ENCODE measurements at places on chromosomes 2 and 18. TPM values are rescaled to one million over a fixed set of nuclear protein-coding genes. Genes with fewer than 3 reads are reported as not detected.

The NDUFAF7 gene
- 16.1 TPM for total RNA-seq

DNA sequence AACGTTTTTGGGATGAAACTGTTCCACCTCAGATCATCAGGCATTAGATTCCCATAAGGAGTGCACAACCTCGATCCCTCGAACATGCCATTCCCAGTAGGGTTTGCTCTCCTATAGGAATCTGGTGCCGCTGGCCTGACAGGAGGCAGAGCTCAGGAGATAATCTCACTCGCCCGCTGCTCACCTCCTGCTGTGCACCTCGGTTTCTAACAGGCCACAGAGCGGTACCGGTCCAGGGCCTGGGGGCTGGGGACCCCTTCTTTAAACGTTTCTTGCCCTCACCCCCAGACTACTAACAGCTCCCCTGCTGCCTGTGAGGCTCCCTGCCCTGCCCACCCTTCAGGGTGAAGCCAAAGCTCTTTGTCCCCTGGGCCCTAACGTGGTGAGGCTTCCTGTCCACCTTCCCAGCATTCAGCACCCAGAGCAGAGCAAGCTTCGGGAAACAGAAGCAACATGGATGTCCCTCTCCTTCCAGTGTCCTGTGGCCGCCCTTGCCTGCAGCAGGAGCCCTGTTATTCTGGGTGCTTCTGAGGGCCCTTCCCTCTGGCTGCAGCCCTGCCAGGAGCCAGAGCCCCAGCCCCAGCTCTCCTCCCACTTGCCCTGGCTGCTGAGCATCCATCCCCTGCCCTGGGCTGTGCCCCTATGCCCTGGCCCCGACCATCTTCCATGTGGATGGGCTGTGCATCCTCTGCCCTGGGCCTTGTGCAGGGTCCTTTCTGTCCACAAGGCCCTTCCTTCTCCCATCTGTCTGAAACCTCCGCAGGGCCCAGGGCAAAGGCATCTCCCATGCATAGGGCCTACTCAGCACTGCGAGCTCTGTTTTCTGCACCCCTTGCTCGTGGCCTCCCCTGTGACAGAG, 140.1 kb downstream of the MBP start:
- no peak for DNase-seq
- H3K27me3 ChIP-seq = peaks cover 12% of the 10 kb centered on the region
- no peak overlapping the region for H3K27ac ChIP-seq
- no peaks in the 10 kb centered on the region for H3K36me3 ChIP-seq
- no peaks in the 10 kb centered on the region for H3K4me1 ChIP-seq

GRCh38 chr18:11526675-11527074, 82.7 kb upstream of the SLC35G4 start:
- peaks cover 32% of the 10 kb centered on the region for H3K4me1 ChIP-seq
- no peaks in the 10 kb centered on the region for H3K27me3 ChIP-seq
- DNase-seq = no peak
- no peak overlapping the region for H3K27ac ChIP-seq
- no peaks in the 10 kb centered on the region for H3K36me3 ChIP-seq

GRCh38 chr2:51424418-51424817, 392.5 kb upstream of the NRXN1 start:
- no peaks in the 10 kb centered on the region for H3K36me3 ChIP-seq
- H3K4me1 ChIP-seq = no peaks in the 10 kb centered on the region
- H3K27ac ChIP-seq = no peak overlapping the region
- H3K4me3 ChIP-seq = no peak overlapping the region

The C2orf15 gene
- total RNA-seq = not detected

DNA sequence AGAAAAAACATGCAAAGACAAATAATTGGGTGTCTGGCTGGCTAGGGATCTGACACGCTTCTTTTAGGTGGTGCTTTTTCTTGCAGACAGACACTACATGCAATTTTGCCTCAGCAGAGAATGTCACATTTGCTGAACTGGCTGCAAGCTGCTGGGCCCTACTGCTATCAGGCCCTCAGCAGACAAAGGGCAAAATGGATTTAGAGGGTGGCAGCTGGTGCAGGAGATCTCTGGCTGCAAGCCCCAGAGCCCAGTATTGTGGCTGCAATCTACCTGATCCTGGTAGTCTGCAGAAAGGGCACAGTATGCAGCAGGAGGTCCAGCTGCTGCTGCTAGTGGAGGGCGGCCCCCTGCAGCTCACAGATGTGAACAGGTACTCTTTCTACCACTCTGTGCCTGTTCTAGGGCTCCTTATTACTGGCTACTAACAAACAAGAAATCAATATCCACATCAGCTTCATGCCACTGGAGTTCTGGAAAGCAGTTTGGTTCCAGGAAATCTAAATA, 796.7 kb upstream of the CELF4 start:
- H3K36me3 ChIP-seq = no peaks in the 10 kb centered on the region
- no peaks in the 10 kb centered on the region for H3K4me1 ChIP-seq
- no peak overlapping the region for H3K4me3 ChIP-seq
- H3K27ac ChIP-seq = no peak overlapping the region
- no peak for DNase-seq

GRCh38 chr2:45945302-45945717, 293.8 kb downstream of the PRKCE start:
- DNase-seq = no peak
- H3K4me3 ChIP-seq = no peak overlapping the region
- peaks cover 21% of the 10 kb centered on the region for H3K4me1 ChIP-seq
- H3K36me3 ChIP-seq = no peaks in the 10 kb centered on the region

- H3K36me3 ChIP-seq = no peaks in the 10 kb centered on the region
- no peak for DNase-seq
- no peaks in the 10 kb centered on the region for H3K4me1 ChIP-seq
- no peaks in the 10 kb centered on the region for H3K27me3 ChIP-seq
- no peak overlapping the region for H3K27ac ChIP-seq
Measured at GRCh38 chr2:222352981-222353380, 54.2 kb upstream of the PAX3 start.

The GNAL gene
- 5.9 TPM for total RNA-seq

DNA sequence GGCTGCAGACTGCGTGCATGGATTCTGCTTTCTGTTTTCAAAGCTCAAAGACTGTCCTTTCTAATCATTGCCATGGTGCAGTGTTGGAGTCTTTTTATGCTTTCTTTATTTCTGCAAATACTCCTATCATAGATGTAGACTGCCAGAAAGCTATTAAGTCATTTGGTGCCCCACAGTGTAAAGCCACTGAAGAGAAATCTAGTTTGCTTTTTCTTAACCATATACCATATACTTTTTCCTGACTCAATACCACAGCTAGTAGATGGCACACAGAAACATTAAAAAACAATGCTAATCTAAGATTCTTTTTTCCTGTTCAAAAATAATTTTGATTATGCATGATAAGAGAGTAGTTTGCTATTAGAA, 109.9 kb upstream of the RAB27B start:
- H3K27me3 ChIP-seq = peaks cover 4% of the 10 kb centered on the region
- H3K4me3 ChIP-seq = no peak overlapping the region
- H3K4me1 ChIP-seq = peaks cover 8% of the 10 kb centered on the region
- H3K27ac ChIP-seq = no peak overlapping the region

DNA sequence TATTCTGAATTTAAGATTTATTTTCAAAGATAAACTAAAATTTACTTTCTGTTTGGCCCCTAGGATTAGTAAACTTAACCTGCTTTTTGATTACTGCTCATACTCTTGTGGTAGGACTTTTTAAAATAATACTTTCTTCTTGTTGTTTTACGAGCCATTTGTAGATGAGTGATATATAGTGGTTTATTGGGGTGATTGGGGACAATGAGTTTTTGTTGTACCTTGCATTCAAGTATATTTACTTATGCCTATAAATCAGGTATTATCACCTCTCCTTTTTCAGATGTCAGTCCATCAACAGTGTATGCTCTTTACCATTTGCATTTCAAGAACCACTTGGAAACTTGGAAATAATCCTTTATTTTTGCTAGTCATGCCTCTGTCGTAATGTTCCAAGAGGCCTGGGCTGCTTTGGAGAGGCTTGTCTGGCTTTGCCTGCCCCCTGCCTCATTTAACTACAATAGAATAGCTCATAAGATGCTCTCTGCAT, 131.3 kb downstream of the COMMD1 start:
- no peak overlapping the region for H3K27ac ChIP-seq
- H3K4me1 ChIP-seq = peaks cover 12% of the 10 kb centered on the region
- H3K4me3 ChIP-seq = no peak overlapping the region
- H3K27me3 ChIP-seq = no peaks in the 10 kb centered on the region

DNA sequence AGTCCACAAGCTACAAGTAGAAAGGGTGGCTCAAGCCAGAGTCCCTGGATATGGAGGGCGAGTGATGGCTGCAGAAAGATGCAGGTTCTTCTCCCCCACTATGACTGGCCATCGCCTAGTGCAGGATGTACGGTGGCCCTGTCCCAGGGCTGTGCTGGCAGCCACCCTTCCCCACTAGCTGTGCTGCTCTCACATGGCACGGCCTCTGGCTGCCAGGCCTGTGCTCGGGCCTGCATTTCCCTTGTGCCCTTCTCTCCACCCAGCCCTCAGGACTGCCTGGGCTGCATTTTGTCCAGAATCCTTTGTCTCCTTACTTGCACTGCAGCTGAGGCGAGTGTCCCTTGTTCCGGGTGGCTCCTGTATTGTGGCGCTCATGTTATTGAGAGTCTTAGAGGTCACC, 1.6 kb upstream of the RAMP1 start:
- no peaks in the 10 kb centered on the region for H3K27me3 ChIP-seq
- H3K27ac ChIP-seq = no peak overlapping the region
- no peak for DNase-seq
- peaks cover 47% of the 10 kb centered on the region for H3K4me1 ChIP-seq

DNA sequence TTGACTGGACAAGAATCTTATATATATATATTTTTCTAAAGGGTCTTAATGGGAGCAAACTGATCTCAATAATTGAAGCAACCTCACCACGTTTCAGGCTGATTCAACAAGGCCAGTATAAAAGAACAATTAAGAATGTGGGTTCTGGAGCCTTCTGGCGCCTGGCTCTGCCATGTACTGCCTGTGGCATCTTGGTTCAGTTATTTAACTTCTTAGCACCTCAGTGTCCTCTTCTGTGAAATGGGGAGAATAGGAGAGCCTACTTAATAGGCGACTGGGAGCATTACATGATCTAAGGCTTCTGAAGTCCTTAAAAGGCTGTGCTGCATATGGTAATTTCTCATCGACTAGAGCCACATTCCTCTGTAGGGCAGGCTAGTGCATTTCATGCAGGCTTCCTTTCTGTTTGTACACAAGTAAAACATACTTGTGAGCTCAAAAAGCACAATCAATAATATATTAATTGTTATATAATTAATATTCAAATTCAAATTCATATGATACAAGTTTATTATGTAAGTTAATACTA, 118.4 kb upstream of the LYPD1 start:
- no peak for DNase-seq
- no peak overlapping the region for H3K27ac ChIP-seq
- no peaks in the 10 kb centered on the region for H3K27me3 ChIP-seq
- H3K4me1 ChIP-seq = peaks cover 5% of the 10 kb centered on the region
- no peaks in the 10 kb centered on the region for H3K36me3 ChIP-seq

DNA sequence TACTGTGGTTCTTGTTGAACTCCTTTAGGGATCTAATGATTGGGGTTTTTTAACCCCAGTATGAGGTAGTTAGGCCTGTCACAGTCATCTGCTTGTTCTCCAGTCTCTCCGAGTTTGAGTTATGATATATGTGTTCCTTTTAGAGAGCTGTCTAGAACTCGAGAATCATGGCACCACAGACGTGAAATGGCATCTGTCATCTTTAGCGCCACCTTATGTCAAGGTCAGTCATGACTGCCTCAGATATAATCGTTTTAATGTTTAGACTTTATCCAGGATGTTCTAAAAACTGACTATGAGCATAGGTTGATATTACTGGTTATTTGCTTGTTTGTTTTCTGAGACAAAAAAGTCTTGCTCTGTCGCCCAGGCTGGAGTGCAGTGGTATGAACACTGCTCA, 112.2 kb downstream of the CEP192 start:
- H3K27me3 ChIP-seq = no peaks in the 10 kb centered on the region
- no peak for DNase-seq
- no peaks in the 10 kb centered on the region for H3K4me1 ChIP-seq
- H3K4me3 ChIP-seq = no peak overlapping the region
- H3K27ac ChIP-seq = no peak overlapping the region

DNA sequence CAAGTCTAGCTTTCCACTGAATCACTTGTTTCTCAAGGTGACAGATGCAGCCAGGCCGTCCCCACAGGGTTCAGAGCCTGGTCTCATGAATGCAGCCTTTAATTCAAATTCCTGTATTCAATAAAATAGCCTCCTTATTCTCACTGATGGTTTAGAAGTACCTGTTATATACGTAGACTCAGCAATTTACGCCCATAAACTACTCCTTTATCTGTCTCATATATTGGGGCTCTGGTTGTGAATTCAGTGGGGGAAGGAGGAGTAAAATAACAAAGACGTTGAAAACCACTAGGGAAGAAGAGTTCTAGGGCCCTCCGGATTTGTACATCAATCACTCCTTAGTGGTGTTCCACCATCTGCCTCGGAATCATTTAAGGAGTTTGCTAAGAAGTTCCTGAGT, 1.7 kb downstream of the OBSL1 start:
- no peak for DNase-seq
- H3K27me3 ChIP-seq = no peaks in the 10 kb centered on the region
- peak overlapping the region; percentile 76 for H3K4me3 ChIP-seq
- H3K27ac ChIP-seq = no peak overlapping the region

DNA sequence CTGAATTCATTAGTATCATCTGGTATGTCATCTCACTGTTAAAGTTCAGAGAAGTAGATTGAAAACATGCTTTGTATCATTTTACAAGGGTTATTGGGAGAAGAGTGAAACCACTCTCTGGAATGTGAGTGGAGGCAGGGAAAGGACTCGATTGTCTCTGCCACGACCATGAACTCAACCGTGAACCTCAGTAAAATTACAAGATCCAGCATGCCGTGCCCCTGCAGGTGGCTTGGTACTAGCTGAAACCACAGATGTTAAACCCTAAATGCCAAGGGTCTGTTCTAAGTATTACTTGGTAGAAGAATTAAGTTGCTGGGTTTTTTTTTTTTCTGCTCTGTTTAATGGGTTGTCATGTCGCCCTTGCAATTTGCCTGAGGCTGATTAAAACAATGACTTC, 197.2 kb downstream of the MYO3B start:
- H3K27ac ChIP-seq = no peak overlapping the region
- no peak for DNase-seq
- no peaks in the 10 kb centered on the region for H3K36me3 ChIP-seq
- peaks cover 58% of the 10 kb centered on the region for H3K27me3 ChIP-seq
- H3K4me3 ChIP-seq = no peak overlapping the region

GRCh38 chr18:63192126-63192884, 127.3 kb downstream of the BCL2 start:
- H3K27ac ChIP-seq = no peak overlapping the region
- no peaks in the 10 kb centered on the region for H3K36me3 ChIP-seq
- H3K4me3 ChIP-seq = no peak overlapping the region
- no peaks in the 10 kb centered on the region for H3K27me3 ChIP-seq

GRCh38 chr2:190062601-190063000, at the start of gene MSTN:
Gene MSTN (minus strand): TSS chr2:190062729. CDS start chr2:190062596, 133 bp downstream.
- H3K4me1 ChIP-seq = peaks cover 13% of the 10 kb centered on the region
- no peak within 1 kb of the TSS for H3K27ac ChIP-seq
- H3K36me3 ChIP-seq = no peaks in the 10 kb centered on the region

DNA sequence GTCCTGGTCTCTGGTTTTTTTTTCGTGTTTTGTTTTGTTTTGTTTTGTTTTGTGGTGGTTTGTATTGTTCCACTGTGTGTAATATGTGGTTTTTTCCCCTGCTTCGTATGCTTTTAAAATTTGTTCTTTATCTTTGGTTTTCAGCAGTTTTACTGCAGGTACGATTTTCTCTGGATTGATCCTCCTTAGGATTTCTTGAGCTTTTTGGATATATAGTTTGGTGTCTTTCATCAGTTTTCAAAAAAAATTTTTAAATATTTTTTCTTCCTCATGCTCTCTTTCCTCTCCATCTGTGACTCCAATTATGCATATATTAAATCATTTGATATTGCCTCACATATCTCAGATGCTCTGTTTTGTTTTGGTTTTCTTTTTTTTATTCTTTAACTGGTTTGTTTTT, 78.0 kb downstream of the SPOPL start:
- H3K4me1 ChIP-seq = no peaks in the 10 kb centered on the region
- DNase-seq = no peak
- no peak overlapping the region for H3K4me3 ChIP-seq
- peaks cover 35% of the 10 kb centered on the region for H3K36me3 ChIP-seq
- no peaks in the 10 kb centered on the region for H3K27me3 ChIP-seq

The DOK6 gene
- total RNA-seq = 15.1 TPM
